ENCODE measurements at places on chromosomes 5 and 9.

- no peak for DNase-seq
Measured at GRCh38 chr9:130029223-130029973, 13.6 kb downstream of the FNBP1 start.

DNA sequence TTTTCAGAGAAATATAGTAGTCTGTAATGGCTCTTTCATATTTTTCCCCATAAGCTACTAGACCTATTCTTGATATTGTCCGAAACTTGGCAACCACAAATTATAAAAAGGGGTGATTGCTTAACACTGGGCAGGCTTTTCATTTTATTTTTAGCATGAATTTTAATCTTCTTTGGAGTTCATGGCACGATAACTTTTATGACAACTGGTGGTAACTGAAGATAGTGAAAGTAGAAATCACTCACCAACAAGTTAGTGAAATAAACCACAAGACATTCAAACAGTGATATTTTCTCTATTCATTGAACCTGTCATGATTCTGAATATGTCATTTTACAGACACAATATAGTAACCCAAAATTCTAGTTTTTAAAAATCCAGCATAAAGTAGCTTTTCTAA, 213.9 kb downstream of the PRDM9 start:
- no peak for DNase-seq

GRCh38 chr9:89606624-89607311, 2.0 kb downstream of the GADD45G start:
- DNase-seq, result no peak

DNA sequence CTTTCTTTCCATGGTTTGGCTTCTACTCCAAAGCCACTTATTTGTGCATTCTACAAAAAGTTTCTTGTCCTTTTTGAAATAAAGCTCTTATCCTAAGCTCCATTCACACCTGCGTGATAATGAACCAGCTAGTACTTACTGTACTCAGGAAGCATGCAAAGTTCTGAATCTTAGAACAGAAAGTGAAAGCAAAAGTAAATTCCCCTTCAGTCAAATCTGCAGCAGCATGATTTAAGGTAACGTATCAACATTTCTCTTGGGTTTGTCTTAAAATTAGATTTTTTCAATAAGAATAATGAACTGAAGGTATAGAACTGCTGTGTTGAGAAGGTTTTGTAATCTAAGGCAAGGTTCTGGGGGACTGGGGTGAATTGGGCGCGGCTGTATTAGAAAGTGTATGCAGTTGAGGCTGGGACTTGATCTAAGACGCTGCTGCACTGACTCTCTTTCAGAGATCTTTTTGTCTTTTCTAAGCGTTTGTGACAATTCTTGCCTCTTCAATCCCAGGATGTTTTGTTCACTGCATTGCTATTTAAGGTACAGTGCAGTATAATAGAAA, at the start of gene ERAP2:
Gene ERAP2, plus strand, starts transcription at position 209 of the 559 bp plus-strand sequence. CDS start 3,186 bp downstream, outside the sequence.
- DNase-seq, result peak; percentile 67

- no peak for DNase-seq
Measured at GRCh38 chr9:105957830-105958229, 263.5 kb downstream of the TMEM38B start.

GRCh38 chr9:31969552-31969951, 414.9 kb upstream of the ACO1 start:
- no peak for DNase-seq

DNA sequence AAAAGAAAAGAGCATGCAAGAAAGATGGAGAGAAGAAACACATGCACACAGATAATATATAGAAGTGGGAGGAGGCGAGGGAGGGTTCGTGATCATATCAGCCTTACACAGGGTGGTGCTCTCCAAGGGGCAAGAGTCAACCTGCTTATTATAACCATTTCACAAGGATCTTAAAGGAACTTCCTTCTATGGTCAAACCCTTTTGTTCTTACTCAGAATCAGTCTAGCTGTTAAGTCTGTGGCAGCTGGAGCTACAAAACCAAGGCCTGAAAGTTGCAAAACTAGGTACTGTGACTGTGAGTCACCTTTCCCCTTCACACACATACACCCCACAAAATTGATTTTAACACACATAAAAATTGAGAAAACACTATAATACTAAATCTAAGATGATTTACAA, 18.5 kb upstream of the ERMP1 start:
- DNase-seq, result no peak

- DNase-seq, result no peak
Measured at GRCh38 chr9:128292009-128292408, 15.9 kb downstream of the SWI5 start.

- DNase-seq, result no peak
Measured at GRCh38 chr5:66898241-66898995, 298.2 kb downstream of the CD180 start.

GRCh38 chr9:86730163-86730928, 217.0 kb downstream of the GAS1 start:
- DNase-seq, result no peak

DNA sequence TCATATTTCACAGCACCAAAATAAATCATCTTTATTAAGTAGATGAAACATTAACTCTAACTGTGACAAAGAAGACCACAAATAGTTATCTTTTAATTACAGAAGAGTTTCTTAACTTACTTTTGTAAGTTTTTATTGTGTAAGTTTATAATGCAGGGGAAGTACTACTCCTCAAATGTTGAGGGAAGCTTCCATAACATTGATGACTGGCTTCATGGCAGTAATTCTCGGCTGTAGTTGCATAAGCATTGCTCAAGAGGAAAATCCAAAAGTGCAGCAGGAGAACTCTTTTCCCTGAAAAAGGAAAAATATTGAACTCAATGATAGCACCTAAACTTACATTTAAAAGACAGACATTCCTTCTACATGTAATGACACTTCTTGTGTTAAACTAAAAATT, 4.6 kb downstream of the TSLP start:
- no peak for DNase-seq

DNA sequence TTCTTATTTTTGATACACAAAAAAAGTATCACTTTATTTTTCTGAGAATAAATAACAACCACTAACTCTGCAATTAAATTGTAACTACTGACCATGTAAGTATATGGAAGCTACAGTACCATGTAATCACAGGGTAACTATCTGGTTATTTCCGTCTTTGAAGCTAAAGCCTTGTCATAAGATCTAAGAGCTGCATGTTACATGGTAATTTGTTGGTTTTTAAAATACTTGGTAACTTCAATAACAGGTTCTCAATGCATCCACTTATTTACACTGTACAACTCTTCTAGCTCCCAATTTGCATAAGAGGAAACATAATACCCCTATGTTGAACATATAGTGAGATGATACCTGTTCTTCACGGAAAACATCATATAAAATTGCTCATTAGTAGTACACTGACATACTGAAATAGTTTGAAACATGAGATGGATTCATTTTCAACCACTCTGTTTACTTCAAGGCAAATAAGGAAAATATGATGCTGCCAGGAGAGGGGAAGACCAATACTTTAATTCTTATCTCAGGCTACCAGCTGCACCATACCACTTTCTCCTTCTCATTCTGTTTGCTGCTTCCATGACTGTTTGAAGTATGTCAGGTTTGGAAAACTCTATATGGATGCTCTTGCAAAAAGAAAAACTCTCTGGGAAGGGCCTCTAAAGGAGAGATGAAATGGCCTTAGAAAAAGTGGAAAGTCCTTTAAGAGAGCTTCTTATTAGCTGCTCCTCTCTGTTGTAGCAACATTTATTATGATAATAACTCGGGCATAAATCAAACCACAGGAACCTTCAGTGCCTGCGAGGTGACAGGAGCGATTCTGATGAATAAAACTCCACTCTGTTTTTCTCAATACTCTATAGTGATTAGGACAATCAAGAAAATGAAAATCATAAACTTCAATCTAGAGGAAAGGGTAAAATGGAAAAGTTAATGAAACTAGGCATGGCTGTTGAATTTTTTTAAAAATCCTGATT, 150.2 kb downstream of the KIAA0825 start:
- no peak for DNase-seq

DNA sequence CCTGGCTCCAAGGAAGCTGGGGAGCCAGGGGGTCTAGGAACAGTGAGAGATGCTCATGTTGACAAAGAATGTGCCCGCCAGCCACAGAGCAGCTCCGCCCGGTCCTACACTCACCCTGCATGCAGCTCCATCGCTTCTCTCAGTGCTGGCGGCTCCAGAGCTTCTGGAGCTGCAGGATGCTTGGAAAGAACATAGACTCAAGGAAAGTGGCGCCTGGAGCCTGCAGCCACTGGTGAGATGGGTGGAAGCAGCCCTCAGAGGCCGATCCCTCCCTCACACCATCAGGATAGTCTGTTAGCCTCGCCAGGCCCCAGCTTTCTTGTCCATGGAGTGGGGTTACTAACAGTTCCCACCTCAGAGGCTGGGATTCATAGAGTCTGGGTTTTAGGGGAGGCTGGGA, 26.4 kb upstream of the SLC6A19 start:
- no peak for DNase-seq

DNA sequence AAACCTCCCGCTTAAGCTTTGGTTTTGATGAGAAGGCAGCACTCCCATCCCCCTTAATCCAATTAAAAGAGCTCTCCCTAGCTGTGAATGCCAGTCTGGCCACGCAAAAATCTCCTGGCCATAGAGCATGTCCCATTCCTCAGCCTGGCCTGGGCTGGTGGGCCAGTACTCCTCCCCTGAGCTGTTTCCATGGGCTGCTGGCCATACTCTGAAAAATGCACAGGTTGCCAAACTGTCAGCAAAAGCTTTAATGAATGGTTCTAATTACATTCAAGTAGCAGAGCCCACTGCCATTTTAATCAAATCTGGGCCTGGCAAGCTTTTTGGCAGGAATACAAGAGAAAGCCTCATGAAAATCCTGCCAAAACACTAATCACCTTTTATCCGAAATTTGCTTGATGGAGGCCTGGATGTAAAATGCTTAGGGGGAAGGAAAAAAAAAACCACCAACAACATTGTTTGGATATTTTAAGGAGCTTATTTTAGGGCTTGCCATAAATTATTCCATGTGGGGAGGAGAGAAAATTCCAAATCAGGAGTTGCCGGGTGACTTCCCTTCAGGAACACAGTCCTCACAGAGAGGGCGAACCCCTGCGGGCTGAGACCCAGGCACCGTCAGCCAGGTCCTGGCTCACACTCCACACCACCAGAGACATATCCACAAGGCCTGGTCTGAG, 243.3 kb downstream of the SEC61B start:
- no peak for DNase-seq

DNA sequence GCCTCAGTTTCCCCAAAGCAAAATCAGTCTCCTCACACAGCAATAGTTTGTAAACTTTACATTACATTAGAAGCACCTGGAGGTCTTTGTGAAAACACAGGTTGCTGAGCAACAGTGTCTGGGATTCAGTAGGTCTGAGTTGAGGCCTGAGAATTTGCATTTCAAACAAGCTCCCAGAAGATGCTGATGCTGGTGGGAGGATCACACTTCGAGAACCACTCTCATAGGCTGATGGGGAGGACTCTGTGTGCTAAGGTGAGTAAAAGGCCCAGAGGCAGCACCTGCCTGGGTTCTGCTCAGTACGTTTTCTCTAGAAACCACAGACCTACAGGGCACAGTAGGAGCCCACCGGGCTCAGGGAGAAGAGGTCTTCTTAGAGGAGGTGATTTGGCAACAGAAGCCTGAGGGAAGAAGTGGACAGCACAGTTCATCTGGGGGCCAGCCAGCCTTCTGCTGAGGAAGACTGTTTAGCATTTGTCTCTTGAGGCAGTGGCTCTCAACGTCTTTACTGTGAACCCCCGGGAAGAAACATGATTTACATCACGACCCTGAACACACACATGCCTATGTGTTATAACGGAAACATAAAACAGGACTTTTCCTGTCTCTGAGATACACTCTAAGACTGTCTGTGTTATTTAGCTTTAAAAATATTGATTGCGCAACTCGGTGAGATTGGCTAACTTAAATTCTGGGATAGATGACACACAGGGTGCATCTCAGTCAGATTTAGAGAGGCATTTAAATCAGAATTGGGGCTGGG, 24.8 kb upstream of the DENND1A start:
- no peak for DNase-seq

GRCh38 chr5:59799668-59800346, 93.7 kb downstream of the PDE4D start:
- DNase-seq, result no peak

DNA sequence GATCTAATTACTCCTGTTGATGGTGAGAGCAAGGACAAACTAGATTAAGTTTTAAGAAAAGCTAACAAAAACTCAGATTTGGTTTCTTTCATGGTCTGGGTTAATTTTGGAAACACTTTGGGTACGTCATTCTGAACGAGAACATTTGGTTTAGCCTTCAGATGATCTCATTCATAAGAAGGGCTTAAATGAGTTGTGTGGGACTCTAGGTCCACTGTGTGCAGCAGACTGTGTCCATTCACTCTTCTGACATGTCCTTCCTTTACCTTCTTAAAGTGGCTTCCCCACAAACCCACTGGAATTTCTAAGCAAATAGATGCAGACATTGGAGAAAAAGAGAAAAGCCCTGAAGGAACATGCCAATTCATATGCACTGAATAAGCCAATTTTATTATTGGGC, 96.8 kb downstream of the FBXO4 start:
- no peak for DNase-seq

- no peak for DNase-seq
Measured at GRCh38 chr5:172508471-172509404, 54.4 kb upstream of the SH3PXD2B start.

DNA sequence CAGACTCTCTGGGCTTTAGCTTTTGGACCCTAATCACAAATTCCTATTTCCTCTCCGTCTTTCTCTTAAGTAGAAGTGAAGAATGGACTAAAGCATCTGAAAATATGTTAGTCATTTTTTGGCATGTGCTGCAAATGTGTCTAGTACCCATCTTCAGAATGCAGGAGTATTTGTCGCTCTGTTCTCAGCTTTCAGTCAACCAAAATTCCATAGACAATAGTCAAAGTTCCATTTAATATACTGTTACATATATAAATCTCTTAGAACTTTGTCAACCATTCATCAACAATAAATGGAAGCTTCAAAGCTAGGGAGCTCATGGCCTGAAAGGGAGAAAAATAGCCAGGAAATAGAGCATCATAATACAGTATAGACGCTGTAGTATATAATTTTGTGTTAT, 509.4 kb downstream of the BNC2 start:
- DNase-seq, result no peak

GRCh38 chr5:168469816-168470215, 16.5 kb upstream of the RARS1 start:
- no peak for DNase-seq

- no peak for DNase-seq
Measured at GRCh38 chr9:38132956-38133355, 63.9 kb upstream of the SHB start.

DNA sequence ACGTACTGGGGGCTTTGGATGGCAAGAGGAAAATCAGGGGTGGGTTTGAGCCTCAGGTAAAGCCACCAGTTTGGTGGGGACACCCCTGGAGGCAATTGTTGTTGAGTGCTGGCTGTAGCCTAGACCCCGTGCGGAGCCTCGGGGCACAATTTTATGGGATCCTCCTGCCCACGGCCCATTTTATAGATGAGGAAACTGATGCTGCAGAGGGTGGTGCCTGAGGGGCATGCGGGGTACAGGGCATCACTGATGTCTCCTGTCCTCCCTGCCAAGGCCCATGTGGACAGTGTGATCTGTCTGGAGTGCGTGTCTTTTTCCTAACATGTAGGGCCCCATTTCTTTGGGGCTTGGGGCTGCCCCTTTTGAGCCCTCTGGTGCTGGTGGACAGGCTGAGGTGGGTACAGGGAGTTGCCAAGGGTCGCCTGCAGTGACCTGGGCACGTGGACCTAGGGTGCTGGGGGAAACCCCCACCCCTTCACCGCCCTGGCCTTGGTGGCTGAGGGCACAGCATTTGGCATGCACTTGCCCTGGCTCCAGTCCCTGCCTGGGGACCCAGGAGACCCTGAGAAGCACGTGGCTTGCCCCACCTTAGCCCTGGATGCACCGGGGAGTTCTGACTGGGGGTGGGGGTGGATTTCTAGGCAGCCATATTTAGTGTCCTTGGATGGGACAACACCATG, 22.1 kb downstream of the WNK2 start:
- no peak for DNase-seq
